Activated CD8-positive, alpha-beta memory T cell treated with anti-CD3 and anti-CD28 coated beads for 4 hours (primary cell): ENCODE measurements at places on chromosomes 6 and 20.

DNA sequence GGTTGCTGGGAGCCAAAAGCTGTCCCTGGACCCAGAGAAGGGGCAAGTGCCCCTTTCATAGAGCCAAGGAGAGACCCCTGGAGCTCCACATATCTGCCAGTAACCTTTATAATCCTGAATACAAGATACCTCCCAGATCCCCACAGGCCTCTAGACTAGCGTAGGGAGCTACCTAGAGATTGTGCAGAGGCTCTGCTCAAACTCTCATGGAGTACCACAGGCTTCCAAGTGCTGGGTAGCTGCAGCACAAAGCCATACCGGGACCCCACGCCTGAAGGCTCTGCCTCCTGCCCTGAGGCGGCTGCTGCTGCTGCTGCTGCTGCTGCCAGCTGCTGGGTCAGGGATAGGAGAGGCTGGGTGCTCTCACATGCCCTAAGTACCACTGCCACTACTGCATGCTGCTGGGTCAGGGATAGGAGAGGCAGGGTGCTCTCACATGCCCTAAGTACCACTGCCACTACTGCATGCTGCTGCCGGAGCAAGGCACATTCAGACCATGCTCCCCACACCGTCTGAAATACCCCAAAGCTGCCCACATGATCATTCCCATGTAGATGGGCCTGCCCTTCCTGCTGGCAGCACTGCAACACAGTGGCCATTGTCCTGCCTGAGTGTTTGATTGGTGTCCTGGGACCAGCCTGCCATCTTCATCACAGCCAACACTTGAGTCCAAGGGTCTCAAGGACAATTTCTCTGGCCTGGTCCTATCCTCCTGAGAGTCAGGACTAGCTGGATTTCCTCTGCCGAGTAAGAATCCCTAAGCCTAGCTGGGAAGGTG is 1434.3 kb upstream of the ADGRB3 start:
- no peak for DNase-seq

DNA sequence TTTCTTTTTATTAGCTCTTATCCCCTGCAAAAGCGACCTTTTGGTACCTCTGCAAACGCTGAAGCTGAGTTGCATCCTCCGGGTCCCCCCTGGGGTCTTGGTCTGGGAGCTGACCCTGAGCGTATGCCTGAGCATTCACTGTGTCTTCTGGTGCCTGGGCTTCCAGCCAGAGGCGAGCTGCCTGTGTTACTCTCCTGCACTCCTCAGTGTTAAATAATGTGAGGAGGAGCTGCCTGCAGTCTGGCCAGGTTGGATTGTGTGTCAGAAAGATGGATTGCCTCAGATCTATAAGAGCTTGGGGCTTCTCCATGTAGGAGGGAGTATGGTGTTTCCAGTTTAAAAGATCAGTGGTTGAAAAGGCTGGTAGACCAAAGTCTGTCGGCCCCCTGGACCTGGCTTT is 8.7 kb upstream of the GMPR start:
- DNase-seq, result no peak

DNA sequence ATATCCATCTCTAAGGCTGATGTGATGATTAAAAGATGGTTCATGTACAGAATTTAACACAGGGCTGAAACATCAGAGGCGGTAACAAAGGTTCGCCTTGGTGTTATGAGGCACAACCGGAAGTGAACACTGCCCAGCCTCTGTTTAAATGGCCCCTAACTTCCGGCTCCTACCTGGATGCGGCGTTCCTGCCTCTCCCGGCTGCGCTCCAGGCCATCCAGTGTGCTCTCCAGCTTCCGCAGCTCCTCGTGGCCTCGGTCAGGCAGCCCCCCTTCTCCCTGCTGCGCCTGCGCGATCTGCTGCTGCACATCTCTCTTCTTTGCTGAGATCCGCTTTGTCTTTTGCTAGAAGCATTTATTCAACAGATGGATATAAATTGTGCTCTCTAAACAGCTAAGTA is 195.3 kb downstream of the SYNE1 start:
- no peak for DNase-seq

GRCh38 chr20:44637522-44638372 is 13.8 kb downstream of the ADA start:
- DNase-seq, result no peak

- no peak for DNase-seq
Measured at GRCh38 chr20:44398335-44398734, 42.8 kb downstream of the HNF4A start.

DNA sequence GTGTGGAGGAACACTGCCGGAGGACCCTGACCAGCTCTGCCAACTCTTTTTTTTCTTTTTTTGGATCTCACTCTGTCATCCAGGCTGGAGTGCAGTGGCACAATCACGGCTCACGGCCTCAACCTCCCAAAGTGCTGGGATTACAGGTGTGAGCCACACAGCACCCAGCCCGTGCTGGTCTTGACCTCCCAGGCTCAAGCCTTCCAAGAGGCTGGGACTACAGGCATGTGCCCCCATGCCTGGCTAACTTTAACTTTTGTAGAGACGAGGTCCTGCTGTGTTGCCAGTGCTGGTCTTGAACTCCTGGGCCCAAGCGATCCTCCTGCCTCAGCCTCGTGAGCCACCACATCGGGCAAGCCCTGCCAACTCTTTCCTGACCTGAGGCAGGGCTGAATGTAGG is 11.2 kb downstream of the GCNT2 start:
- no peak for DNase-seq
